ENCODE measurements at places on chromosomes 16 and 17. TPM values are rescaled to one million over a fixed set of nuclear protein-coding genes. Genes with fewer than 3 reads are reported as not detected.

- DNase-seq = no peak
Measured at GRCh38 chr16:49464093-49464492, 90.5 kb downstream of the C16orf78 start.

The WNT9B gene
- polyA plus RNA-seq = 14.0 TPM

- DNase-seq = no peak
Measured at GRCh38 chr16:75202069-75202590, 4.8 kb downstream of the CTRB2 start.

The MSLN gene
- 24.8 TPM for polyA plus RNA-seq

The EVPLL gene
- not detected for polyA plus RNA-seq

GRCh38 chr17:17851103-17852002, 14.6 kb upstream of the SREBF1 start:
- DNase-seq = no peak

DNA sequence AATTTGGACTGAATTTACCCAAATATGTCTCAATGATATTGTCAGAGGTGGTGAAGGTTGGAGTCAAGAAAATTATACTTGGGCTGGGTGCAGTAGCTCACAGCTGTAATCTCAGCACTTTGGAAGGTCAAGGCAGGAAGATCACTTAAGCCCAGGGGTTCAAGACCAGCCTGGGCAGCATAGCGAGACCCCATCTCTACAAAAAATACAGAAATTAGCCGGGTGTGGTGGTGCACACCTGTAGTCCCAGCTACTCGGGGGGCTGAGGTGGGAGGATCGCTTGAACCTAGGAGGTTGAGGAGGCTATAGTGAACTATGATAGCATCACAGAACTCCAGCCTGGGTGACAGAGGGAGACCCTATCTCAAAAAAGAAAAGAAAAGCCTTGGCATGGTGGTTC, 40.9 kb downstream of the LAT start:
- no peak for DNase-seq

DNA sequence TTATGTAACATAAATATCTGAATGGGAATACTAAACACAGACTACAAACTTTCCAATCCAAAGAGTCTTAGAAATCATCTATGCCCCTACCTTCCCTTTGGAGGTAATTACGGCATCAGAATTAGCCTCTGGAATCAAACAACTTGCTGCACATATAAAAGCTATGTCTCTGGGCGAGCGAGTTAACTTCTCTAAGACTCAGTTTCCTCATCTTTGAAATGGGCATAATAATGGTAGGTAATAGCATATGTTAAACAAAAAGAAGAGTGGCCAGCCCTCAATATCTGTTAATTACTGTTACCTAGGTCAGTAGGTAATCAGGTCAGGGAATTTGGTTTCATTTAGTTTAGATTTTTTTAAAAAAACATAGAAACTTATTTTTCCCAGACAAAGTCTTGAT, 153.5 kb downstream of the TOX3 start:
- no peak for DNase-seq

GRCh38 chr16:56451753-56452689, 667 bp downstream of the OGFOD1 start:
- DNase-seq = no peak

GRCh38 chr17:35791681-35792350, 3.6 kb downstream of the MMP28 start:
- no peak for DNase-seq

The PLCD3 gene
- polyA plus RNA-seq = 24.7 TPM

DNA sequence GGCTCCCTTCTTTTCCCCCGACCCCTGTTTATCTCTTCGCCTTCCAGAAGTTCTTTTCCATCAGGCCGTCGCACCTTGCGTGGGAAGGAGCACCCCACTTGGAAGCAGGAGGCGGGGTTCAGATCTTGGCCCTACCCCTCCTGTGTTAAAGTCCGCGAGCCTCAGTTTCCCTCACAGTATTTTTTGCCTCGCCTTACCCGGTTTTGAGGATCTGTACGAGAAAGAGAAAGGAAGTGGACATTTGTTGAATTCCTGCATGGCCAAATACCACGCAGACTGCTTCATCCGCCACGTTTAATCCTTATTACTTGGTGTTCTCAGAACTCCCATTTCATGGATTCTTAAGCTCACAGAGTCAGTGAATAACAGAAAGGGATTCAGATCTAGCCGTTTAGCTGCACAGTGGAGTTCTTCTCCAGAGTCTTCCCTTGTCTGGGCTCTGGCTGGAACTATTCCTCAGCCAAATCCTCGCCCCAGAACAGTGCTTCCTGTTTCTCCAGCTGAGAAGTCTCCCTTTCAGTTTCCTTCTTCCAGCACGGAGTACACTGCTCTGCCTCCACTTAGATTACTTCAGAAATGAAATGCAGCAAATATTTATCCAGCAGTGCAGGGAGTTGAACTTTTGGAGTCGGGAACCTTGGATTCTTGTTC, 590 bp downstream of the TMEM219 start:
- no peak for DNase-seq

GRCh38 chr16:66263168-66263972, 103.1 kb upstream of the CDH5 start:
- DNase-seq = no peak

DNA sequence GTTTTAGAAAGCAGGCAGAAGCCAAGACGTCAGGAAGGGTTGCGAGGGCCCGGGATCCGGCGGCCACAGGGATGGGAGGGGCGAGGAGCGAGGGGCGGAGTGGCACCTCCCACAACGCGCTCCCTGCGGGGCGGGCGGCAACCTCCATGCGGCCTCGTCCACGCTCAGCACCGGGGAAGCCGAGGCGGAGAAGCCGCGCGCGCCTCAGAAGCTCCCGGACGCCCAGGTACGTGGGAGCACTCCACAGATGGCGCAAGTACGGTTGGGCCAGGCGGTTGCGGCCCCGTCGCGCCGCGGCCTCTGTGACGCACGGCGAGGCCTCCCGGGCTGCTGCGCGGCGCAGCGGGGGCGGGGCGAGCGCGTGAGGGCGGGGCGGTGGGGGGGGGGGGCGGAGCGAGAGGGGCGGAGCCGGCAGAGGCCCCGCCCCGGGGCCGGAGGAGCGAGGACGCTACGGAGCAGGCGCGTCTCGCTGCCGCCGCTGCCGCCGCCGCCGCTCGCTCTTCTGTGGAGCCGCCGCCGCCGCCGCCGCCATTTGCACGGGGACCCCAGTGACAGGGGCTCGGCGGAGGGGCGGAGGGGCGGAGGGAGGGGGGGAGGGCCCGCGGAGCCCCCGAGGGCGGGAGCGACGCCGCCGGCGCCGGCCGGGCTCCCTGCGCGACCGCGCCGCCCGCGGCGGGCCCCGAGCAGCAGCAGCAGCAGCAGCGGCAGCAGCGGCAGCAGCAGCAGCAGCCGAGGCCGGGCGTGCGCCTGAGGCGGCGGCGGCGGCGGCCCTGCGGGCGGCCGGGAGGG, at the start of gene TENT4B:
TENT4B (plus strand) TSS at position 500 of the 789 bp plus-strand sequence. CDS start 316 bp downstream, outside the sequence.
- DNase-seq = peak; percentile 77

The KRT20 gene
- polyA plus RNA-seq = 0.20 TPM

DNA sequence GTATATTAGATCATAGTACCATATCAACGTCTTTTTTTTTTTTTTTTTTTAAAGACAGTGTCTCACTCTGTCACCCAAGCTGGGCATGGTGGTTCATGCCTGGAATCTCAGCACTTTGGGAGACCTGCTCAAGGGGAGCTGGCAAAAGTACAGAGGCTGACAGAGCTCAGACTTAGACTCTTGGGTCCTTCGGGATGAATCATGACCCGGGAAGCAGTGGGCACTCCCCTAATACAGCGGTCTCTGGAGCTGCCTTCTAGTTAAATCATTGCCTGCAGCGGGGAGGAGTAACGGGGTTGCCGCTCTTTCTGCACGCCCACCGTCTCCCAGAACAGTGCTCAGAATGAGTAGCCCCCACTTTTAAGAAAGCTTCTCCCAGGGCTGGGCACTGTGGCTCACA, 174.4 kb downstream of the CPPED1 start:
- DNase-seq = no peak

- no peak for DNase-seq
Measured at GRCh38 chr17:34485999-34486398, 93.4 kb upstream of the TMEM132E start.

GRCh38 chr17:14302091-14302430, 1.2 kb downstream of the HS3ST3B1 start:
- no peak for DNase-seq

DNA sequence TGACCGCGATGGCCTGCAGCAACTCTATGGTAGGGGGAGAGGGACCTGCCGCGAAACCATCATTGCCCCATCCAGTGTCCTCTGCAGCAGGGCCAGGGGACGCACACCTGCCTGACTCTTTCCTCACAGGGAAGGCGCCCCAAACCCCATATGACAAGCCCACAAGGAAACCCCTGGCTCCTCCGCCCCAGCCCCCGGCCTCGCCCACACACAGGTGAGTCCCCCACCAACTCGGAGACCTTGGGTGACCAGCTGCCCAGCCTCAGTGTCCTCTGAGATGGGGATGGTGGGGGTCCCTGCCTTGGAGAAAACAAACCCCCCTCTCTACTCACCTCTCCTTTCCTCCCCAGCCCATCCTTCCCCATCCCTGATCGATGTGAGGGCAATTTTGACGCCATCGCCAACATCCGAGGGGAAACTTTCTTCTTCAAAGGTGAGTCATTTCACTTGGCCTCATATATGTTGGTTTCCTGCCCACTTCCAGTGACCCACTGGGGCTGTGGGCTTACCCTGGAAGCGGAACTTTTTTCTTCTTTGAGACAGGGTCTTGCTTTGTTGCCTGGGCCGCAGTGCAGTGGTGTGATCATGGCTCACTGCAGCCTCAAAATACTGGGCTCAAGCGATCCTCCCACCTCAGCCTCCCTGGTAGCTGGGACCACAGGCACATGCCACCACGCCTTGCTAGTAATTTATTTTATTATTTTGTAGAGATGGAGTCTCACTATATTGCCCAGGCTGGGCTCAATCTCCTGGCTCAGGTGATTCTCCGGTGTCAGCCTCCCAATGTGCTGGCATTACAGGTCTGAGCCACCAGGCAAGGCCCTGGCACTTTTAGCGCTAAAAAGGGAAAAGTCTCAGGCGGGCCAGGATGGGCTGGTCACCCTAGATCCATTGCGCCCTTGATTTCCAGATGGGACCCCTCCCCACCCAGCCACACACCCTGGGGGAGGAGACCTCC, 8.0 kb upstream of the IL32 start:
- no peak for DNase-seq

- no peak for DNase-seq
Measured at GRCh38 chr16:82456683-82457082, 170.1 kb upstream of the CDH13 start.

GRCh38 chr16:50311891-50312501, 45.6 kb downstream of the ADCY7 start:
- no peak for DNase-seq

GRCh38 chr17:39450051-39450450, 1.0 kb downstream of the MED1 start:
- no peak for DNase-seq

- no peak for DNase-seq
Measured at GRCh38 chr17:39045948-39046679, 78.9 kb upstream of the FBXO47 start.

- no peak for DNase-seq
Measured at GRCh38 chr17:32741381-32741780, 135.5 kb downstream of the MYO1D start.

DNA sequence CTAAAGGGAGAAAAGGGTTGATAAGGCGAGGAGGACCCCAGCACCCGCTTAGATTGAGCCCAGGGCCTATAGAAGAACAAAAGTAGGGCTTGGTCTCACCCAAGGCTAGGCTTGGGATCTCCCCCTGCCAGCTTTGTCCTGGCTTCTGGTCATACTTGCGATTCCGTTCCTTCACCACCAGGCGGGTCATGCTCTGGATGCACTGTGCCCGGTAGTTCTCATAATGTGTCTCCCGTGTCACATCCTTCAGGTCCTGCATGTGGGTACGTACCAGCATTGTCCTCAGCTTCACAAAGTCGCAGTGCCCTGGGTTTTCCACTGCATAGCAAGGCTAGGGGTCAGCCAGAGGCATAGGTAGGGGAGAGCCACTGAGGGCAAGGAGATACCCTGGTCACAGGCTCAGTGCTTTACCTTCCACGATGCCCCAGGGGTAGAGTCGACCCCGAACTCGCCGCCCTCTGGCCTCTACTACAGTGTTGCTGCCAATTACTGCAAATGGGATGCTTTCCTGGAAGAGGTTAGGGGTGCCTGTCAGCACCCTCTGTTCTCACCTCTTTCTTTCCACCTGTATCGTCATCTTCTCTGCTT, 6.5 kb upstream of the MTMR4 start:
- no peak for DNase-seq

GRCh38 chr16:8108991-8109509, 481.3 kb downstream of the TMEM114 start:
- no peak for DNase-seq

GRCh38 chr17:79938336-79939093, 97.2 kb downstream of the TBC1D16 start:
- DNase-seq = no peak

DNA sequence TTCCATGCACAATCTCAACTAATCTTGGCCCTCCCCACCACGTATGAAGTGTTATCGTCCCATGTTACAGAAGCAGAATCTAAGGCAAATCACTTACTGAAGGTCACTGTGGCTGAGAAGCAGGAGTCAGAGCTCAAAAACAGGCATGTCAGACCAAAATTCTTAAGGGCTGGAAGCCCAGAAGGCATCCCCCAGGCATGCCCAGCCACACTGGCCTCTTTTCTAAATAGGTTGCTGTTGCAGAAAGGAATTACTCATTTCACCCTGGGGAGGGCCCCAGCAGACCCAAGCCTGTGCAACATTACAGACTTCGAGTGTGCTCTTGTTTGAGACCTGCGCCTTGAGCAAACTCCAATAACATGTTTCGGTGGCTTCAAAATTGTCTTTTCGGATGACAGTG, 194.1 kb downstream of the RBFOX1 start:
- no peak for DNase-seq

GRCh38 chr17:39144416-39144840, 7.0 kb downstream of the PLXDC1 start:
- no peak for DNase-seq

The ERBB2 gene
- polyA plus RNA-seq = 226 TPM

GRCh38 chr17:39283896-39284295, 58.2 kb upstream of the STAC2 start:
- DNase-seq = no peak

DNA sequence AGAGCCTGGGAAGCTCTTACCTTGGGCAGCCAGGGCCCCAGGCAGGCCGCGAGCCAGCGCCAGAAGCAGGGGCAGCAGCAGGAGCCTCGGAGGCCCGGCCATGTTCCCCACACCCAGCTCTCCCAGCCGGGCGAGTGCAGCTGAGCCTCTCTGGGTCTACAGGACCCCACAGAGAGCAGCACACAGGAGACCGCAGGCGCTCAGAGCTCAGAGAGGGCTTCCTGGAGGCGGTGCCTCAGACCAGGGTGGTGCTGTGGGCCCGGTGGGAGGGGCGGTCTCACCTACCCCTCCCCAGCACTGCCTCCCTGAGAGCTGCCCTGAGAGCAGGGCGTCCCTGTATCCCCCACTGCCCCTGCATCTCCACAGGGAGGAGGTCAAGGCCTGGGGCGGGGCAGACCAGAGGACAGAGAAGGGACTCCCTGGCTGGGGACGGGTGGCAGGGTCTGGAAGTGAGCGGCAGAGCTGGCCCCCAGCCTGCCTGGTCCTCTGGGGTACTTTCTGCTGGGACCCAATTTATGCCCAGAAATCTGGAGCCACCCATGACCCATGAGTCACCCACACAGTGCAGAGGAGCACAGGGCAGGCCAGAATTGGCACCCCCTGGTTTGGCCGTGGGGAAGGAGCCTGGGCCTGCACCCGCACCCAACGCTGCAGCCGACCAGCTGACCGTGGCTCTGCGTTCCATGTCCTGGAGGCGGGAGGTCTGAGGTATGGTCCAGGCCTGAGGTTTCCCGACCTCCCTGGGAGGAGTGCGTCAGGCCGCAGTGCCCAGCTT, at the start of gene CD7:
CD7 (minus strand) TSS at position 215 of the 775 bp plus-strand sequence; CDS start at position 102, 113 bp downstream.
- DNase-seq = no peak

The PLLP gene
- 22.9 TPM for polyA plus RNA-seq

The YPEL3 gene
- polyA plus RNA-seq = 66.9 TPM

- DNase-seq = no peak
Measured at GRCh38 chr17:38464251-38464722, 36.0 kb downstream of the ARHGAP23 start.

- DNase-seq = peak; percentile 94
Measured at GRCh38 chr16:53207810-53208752, 153.3 kb downstream of the CHD9 start.

Measured in left renal cortex interstitium (tissue), 4 donors.